ENCODE measurements at places on chromosomes 12 and 14.

DNA sequence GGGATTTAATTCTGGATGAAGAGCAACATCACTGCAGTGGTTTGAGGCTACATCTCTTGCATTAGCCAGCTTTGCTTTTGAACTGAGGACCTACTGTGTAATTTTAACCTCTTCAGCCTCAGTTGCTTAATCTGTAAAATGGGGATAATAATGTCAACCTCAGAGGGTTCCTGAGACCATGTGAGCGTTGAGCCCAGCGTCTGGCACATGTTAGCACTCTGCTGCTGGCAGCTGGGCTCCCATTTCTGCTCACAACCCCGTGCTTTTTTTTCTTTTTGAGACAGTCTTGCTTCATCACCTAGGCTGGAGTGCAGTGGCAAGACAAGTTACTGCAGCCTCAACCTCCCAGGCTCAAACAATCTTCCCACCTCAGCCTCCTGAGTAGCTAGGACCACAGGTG, 31.6 kb downstream of the TESC start:
- no peak for DNase-seq

- no peak for DNase-seq
These were observed 584.1 kb downstream of the LRFN5 start for GRCh38 chr14:42190744-42191143.

DNA sequence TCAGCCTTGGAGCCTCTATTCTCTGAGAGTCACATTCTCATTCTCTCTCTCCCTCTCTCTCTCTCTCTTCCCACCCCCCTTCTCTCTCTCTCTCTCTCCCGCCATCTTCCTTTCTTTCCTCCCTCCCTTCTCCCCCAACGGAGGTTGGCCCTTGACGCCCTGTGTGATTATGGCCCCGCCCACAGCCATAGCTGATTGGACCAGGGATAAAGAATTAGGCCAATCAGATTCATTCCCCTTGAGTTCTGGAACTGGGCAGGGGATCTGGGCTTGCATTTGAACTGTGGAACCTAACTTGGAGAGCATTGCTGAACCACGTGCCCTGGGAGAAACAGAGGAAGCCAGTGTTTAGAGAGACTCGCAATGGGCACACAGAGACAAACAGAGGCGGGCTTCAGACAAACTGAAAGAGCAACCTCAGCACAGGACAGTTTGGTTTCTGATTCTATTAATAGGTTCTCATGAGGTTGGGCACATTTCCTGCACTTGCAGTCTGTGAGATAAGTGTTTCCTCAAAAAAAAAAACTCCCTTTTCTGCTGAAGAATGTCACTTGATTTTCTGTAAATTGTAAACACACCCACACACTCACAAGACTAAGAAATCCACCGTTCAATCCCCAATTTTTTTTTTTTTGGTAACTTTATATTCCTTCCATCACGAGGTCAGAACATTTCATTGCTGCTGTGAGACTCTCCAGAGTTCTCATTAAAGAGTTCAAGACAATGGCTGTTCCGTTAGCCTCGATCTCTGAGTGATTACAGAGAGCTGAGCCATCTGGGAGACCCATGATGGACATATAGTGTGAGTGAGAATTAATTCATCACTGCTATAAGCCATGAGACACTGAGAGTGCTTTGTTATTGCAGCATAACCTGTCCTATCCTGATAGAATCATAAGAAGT, 3.5 kb upstream of the P2RX7 start:
- peak; percentile 75 for DNase-seq

DNA sequence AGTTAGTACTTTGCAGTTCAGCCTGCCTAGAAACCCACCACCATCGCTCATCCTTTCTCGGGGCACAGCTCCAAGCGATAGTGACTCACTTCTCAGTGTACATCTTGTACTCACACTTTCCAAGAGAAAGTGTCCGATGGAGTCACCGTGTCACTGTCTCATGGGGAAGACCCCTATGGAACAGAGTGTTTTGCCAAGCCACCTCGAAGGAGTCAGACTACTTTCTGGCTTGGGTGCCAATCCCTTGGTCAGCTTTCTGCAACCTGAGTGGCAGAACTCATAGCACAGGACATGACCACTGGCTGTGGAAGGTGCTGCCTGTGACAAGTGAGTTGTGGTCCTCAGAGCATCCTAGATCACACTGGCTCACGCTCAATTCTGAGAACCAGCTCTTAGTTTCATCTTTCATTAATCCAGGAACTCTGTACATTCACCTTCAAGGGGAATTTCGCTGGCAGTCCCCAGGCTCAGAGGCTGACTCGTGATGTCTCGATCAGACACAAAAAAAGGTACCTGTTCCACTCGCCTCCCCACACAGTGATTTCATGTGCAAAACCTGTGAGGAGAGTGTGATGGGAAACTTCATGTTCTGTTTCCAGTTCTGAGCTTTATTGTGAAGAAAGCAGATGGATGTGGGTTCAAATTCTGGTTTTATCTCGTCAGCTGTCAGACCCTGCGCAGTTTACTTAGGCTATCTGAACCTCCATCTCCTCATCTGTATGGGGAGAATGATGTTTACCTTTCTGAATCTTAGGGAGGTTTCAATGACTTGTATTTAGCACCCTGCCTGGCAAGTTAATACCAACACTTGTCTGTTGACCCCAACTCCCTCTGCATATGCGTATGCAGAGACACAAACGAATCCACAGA, 127.3 kb upstream of the CCND2 start:
- no peak for DNase-seq

DNA sequence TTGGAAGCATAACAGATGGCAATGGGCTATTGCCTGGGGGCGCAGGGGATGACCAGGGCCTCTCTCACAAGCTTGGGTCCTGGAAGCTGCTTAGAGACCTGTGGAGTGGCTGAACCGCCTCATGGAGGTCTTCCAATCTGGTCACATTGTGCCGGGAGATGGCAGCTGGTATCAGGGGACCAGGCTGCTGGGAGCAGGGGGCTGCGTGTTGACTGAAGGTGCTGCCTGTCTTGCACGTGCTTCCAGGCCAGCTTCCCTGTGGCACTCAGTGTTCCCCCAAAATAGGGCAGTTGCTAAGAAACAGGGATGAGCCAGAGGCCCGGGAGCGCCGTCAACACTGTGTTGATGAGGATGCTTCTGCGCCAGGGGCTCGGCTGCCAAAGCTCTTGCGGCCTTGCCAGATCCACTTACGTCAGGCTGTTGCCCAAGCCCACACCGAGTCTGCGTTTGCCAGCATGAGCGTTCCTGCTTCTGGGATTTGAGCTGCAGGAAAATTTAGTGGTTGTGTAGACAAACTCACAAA, 39.8 kb downstream of the ELK3 start:
- peak; percentile 78 for DNase-seq

GRCh38 chr12:109435428-109436187, 41.5 kb downstream of the KCTD10 start:
- no peak for DNase-seq

DNA sequence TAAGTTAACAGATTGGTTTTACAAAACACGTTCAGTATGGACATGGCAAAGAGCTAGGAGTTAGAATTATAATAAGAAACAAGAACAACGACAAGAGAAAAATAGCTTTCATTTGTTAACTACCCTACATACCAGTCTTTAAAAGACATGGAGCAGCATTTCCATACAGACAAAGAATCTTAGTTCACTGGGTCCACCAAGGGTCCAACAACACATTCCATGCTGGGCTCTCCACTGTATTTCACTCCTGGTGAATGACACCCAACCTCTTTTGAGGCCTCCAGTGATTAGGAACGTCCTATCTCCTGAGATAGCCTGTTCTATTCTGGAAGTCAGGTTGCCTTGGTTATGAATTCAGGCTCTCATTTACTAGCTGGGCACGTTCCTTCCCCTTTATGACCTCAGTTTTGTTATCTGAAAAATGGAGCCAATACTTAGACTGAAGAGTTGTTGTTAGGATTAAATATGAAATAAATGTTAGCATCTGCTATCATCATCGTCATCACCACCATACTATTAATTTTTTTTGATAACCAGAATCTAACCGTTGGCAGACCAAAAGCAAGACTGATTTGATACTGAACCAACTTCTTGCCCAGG, 37.7 kb downstream of the C12orf75 start:
- no peak for DNase-seq

GRCh38 chr12:57745485-57745881, 644 bp downstream of the TSPAN31 start:
- no peak for DNase-seq

GRCh38 chr12:91980389-91980821, 165.2 kb downstream of the BTG1 start:
- DNase-seq, result no peak

- DNase-seq, result no peak
These were observed 11.0 kb downstream of the DLGAP5 start for GRCh38 chr14:55180434-55180833.

- DNase-seq, result no peak
These were observed 77.4 kb downstream of the BBS10 start for GRCh38 chr12:76270657-76271358.

- DNase-seq, result no peak
These were observed 11.6 kb downstream of the DAD1 start for GRCh38 chr14:22577334-22577908.
